Endodermal cell (in vitro differentiated cells): ENCODE measurements at places on chromosomes 12 and 14.

GRCh38 chr12:105960319-105961083 lies 178.3 kb downstream of the NUAK1 start:
- no peak for DNase-seq

- DNase-seq = no peak
Measured at GRCh38 chr14:102916347-102917055, 6.0 kb upstream of the AMN start.

- no peak for DNase-seq
Measured at GRCh38 chr14:106509807-106510206, 983.4 kb downstream of the TMEM121 start.

GRCh38 chr12:82757656-82758055 lies 71.0 kb downstream of the TMTC2 start:
- no peak for DNase-seq

- DNase-seq = no peak
Measured at GRCh38 chr14:99081156-99081765, 190.7 kb downstream of the BCL11B start.

- no peak for DNase-seq
Measured at GRCh38 chr14:25053585-25053984, 3.6 kb upstream of the STXBP6 start.

GRCh38 chr12:16187660-16188059 lies 89.8 kb downstream of the SLC15A5 start:
- no peak for DNase-seq

GRCh38 chr12:16174282-16174681 lies 103.2 kb downstream of the SLC15A5 start:
- DNase-seq = no peak

GRCh38 chr12:121980191-121980891 lies 41.3 kb upstream of the BCL7A start:
- DNase-seq = no peak

DNA sequence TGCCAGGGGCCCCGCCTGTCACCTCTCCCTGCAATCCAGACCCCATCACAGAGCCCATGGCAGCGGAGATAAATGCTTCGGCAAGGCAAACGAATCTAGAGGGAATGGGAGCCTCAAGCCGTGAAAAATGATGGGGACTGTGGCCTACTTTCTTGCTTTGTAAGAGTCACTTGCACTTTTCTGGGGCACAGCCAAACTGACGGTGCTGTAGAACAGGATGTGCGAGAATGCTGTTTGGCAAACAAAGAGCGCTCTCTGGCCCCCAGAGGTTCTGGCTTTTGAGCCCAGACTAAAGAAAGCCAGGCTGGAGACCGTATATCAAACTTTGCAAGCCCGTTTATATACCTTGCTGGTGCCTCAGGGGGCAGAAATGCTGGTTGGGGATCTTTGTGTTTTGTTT lies 108.7 kb downstream of the CACNA1C start:
- DNase-seq = no peak

GRCh38 chr14:79581912-79582576 lies 629.3 kb downstream of the DIO2 start:
- no peak for DNase-seq

- no peak for DNase-seq
Measured at GRCh38 chr14:104874571-104875411, 9.7 kb downstream of the CEP170B start.

DNA sequence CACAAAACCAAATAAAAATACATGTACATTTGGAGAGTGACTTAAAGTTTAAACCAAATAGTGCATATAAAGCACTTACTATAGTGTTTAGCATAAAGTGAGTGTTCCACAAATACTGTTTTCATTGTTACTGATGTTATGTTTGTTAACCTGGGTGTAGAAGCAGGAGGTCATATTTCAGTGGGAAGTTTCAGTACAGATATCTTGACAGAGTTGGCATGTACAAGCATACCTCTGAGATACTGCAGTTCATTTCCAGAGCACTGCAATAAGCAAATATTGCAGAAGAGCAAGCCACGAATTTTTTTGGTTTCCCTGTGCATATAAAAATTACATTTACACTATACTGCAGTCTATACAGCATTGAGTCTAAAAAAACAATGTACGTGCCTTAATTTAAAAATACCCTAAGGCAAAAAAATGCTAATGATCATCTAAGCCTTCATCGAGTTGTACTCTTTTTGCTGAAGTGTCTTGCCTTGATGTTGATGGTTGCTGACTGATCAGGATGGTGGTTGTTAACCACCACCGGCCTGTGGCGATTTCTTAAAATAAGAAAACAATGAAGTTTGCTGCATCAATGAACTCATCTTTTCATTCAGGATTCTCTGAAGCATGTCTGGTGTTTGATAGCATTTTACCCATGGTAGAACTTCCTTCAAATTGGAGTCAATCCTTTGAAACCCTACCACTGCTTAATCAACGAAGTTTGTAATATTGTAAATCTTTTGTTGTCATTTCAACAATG lies 361.1 kb upstream of the RPL10L start:
- DNase-seq = no peak

- DNase-seq = no peak
Measured at GRCh38 chr14:66056268-66056907, 429.8 kb upstream of the CCDC196 start.

DNA sequence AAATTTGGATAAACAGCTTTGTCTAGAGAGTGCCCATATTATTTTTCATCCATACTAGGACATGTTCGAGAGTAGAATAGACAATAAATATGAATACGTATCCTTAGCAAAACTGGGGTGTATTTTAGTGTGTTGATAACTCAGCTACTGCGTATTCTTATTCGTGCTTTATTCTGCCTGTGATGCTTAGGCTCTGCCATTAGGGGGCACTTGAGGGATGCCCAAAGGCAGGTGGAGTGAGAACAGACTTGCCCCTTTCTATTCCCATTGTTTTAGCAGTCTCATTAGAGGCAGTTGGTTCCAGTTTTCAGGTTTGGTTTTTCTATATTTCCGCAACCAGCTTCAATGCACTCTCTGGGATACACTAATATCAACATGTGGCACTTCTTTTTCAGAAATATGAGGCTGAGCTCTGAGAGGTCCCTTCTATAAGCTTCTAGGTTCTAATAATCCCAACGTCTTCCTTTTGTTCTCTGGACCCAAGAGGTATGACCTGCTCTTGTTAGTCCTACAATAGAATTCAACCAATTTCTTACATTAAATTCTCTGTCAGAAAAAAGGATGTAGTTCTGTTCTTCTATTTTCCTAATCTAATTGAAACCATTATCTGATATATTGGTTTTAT lies 985.7 kb upstream of the FBXO33 start:
- peak; percentile 84 for DNase-seq

DNA sequence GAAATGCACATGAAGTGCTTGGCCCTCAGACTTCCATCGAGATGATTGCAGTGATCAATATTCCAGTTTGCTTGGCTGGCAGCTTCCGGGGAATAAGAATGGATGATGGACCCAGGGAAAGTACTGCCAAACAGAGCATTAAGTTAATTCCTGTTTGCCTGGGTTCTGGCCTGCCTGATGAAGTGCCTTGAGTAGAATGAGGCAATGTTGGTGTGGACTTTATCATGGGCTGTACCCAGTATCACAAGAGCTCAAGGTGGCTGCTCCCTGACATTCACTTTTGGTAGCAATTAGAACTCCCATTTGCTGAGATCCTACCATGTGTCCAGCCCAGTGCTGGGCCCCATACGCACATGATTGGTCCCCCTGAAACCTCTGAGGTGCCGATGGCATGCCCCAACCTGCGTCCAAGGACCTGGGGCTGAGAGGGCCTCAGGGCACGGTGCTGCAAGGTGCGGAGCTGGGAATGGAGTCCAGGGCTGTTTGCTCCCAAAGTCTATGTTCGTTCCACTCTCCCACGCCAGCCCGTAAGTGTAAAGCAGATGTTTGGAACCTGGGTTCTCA lies 80.7 kb downstream of the SLC25A47 start:
- no peak for DNase-seq

DNA sequence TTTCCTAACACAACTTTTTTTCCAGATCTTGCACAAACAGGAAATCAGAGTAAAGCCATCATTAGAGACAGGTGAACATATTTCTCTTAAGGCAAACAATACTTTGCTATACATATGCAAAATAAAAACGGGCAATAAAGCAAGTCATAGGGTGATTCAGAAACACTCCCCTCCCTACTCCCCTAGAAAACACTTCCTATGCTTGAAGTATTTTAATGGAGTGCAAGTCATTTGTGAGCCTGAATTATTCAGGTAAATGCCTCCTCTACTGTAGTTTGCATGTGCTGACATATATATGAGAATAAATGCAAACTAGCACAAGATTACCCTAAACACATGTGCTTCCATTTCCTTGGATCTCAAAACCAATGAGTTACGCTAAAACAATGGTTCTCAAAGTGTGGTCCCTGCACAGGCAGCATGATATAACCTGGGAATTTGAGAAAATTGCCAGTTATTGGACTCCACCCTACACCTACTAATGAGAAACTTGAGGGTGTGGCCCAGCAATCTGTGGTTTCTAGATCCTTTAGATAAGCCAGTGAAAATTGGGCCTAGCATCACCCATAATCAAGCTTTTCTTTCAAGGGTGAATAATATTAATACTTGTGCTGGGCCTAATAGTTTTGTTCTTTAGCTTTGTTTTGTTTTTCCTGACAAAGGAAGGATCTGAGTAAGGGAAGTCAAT lies 159.7 kb upstream of the BMP4 start:
- no peak for DNase-seq

DNA sequence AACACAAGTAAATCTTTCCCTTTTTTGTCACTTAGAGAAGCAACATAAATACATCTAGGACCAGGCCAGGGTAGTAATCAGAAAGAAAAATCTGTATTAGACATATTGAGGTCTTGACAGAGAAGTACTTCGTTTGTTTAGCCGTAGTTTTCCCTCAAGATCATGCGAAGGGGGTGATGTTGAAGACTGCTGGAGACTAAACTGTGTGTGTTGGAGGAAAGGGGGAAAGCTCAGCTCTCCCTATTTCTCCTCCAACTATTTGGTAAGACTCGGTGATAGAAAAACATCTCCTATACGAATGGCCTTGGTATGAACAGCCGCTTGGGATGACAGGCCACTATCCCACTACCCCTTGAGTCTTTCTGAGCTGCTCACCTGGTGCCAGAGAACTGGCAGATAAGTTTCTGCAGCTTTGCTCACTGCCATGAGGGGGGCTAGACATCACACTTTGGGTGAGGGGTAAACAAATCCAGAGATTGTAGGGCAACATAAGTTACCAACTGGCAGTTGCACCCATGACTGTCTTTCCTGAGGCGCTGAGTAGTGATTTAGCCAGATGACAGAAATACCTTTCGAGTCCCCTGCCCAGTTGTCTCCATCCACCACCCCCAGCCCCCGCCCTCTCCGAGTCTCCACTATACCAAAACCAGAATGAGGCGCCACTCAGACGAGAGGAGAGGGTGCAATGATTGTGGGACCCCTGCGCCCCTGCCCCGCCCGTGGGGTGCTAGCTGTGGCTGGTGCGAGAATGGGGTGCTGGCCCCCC lies 685 bp downstream of the VAMP1 start:
- DNase-seq = no peak

DNA sequence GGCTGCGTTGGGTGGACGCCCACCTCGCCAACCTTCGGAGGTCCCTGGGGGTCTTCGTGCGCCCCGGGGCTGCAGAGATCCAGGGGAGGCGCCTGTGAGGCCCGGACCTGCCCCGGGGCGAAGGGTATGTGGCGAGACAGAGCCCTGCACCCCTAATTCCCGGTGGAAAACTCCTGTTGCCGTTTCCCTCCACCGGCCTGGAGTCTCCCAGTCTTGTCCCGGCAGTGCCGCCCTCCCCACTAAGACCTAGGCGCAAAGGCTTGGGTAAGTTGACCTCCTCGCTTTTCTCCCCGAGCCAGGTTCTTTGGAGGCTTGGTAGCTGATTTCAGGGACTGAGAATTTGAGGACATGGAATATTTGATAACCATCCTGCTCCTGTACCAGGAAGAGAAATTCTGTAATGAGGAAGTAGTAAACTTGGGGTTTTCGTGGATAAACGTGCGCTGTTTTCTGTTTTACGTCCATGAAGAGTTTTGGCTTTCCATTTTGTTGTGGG lies 530 bp downstream of the APAF1 start:
- DNase-seq = peak; percentile 79

DNA sequence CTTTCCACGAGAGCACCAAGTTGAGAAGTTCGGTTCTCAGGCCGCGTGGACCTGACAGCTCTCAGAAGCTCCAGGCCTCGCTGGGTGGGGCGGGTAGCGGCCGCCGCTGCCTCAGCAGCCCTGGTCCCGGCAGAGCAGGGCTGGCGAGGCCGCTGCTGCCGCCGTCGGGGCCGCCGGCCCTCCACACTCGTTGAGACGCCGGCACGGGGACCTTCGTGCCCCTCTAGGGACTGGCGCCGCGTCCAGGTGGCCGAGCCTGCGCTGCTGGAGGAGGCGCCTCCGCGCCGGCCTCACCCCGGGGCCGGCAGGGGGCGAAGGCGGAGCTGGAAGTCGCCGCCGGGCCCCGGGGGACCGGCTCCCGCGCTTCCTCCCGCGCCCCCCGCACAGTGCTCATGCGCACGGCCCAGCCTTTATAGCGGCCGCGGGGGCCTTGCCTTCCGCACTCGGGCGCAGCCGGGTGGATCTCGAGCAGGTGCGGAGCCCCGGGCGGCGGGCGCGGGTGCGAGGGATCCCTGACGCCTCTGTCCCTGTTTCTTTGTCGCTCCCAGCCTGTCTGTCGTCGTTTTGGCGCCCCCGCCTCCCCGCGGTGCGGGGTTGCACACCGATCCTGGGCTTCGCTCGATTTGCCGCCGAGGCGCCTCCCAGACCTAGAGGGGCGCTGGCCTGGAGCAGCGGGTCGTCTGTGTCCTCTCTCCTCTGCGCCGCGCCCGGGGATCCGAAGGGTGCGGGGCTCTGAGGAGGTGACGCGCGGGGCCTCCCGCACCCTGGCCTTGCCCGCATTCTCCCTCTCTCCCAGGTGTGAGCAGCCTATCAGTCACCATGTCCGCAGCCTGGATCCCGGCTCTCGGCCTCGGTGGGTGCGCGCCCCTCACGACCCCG lies at the start of gene COCH:
Gene COCH, plus strand, starts transcription at position 440 of the 879 bp plus-strand sequence. Its CDS starts 380 bp downstream, at position 820.
- DNase-seq = peak; percentile 87

- no peak for DNase-seq
Measured at GRCh38 chr12:122159882-122160281, 14.1 kb downstream of the IL31 start.

DNA sequence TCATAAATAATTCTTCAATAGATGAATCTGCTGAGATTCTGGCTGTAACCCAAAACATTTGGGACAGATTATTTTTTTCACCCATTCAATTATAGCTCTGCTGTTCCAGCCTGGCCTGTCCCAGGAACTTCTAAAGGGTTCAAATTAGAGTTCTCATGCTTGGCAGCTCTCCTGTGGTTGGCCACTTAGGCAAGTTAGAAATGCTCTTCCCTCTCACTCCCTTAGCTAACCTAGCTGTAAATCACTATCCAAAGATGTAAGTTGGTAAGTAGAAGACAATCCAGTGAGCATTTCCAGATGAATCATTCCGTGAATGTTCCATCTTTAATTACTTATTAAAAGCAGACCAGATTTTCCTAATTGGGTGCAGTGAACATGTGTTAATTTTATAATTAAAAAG lies 760.4 kb upstream of the TBX3 start:
- no peak for DNase-seq
